ENCODE measurements at places on chromosomes 4 and X.

- DNase-seq = no peak
Observed at GRCh38 chr4:89158884-89159503, 47.7 kb downstream of the TIGD2 start.

GRCh38 chrX:46831765-46832327, 5.0 kb upstream of the RP2 start:
- no peak for DNase-seq

DNA sequence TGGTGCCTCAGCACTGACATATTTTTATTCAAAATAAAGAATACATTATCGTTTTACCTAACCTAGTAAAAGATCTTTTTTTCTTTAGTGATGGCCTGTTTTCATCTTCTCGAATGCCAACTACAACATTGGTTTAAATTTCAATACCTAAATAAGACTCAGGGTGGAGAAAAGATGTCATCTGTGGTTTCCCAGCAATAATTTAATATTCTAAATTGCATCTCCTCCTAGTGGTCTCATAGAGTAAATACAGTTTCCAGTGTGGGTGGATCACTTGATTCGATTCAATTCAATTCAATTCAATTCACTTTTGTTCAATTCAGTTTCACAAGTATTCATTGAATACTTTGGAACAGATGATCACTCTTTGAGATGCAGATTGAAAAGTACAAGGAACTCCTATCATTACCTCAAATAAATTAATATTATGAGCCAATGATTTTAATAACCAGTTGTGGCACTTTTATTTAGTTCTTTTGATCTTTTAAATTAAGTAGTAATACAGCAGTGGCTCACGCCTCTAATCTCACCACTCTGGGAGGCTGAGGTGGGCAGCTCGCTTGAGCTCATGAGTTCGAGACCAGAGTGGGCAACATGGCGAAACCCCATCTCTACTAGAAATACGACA, 427.2 kb downstream of the FAT4 start:
- no peak for DNase-seq

DNA sequence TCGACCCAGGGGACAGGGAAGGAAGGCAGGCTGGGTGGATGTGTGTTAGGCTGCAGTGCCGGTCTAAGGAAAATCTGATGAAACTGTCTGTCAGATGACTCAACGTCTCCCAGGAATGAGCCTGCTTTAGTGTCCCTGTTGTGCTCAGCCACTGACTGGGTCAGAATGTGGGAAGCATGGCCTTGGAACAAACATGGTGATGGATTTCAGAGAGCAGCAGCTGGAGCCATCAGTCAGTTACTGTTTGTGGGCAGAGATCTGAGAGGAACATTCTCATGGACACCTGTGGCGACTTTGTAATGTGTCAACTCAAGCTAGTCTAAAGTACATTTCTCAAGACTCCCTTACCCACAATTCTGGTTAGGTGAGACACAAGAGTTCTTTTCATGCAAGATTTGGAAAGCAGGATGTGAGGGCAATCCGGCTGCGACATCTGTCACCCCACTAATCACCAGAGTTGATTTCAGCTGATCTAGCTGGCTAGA, 63.2 kb downstream of the ANAPC10 start:
- no peak for DNase-seq

DNA sequence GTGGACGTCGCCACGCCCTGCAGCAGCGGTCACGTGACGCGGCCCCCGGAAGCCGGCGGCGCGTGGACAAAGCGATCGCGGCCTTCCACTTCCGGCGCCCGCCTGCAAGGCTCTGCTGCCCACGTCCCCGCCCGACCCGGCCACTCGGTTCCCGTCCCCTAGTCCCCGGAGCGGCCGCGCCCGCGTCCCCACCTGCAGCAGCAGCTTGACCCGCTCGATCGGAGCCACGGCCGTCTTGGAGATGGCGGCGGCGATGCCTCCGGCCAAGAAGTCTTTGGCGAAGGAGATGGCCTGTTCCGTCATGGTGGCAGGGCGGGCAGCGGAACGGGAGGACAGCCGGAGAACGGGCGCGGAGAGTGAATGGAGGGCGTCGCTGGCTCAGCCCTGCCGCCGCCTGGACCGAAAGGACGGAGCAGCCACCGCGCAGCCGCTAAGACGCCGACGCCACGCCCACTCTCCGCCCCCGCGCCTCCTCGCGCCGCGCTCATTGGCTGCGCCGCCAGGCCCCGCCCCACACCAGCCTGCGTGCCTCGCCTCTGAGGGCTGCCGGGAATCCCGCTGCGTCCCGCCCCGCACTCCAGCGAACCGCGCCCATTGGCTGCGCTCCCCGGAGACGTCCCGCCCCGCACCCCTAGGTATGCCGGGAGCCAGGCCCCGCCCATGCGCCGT, at the start of gene SLC25A6:
Gene SLC25A6 (minus strand): TSS at position 407 of the 669 bp plus-strand sequence. CDS start 104 bp downstream, at position 303.
- peak; percentile 100 for DNase-seq

- no peak for DNase-seq
Observed at GRCh38 chr4:71266090-71266794, 72.6 kb upstream of the SLC4A4 start.

DNA sequence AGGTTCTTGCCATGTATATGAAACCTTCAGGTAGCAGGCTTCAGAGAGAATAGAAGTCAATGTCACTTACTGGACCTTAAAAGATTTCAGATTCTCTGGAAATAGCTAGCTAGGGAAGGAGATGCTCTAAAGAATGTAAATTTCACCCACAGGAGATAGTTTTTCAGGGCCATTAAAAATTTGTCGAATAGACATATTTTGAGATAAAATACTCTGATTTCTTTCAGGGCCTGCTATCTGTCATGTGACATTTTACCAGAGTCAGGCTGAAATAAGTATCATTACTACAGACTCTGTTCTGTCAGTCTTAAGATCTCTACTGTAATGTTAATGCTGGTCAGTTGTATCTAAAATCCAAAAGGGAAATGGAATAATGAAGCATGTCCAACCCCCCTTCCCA, 15.7 kb upstream of the IL15 start:
- no peak for DNase-seq

DNA sequence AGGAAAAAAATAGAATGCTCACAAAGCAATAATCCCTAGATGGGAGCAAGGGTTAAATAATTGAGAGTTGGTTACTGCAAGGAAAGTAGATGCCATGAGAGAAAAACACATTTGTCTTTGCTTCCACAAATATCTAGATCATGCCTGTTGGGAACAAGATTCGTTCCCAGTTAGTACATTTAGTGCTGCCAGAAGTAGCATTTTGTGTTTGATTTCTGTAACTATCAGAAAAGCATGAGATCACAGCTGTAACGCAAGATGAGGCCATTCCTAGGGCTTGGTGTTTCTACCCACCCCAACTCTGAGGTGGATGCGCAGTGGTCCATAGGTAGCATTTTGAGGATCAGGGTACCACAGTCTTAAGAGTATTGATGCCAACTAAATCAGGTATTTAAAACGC, 20.4 kb upstream of the PDK3 start:
- no peak for DNase-seq

DNA sequence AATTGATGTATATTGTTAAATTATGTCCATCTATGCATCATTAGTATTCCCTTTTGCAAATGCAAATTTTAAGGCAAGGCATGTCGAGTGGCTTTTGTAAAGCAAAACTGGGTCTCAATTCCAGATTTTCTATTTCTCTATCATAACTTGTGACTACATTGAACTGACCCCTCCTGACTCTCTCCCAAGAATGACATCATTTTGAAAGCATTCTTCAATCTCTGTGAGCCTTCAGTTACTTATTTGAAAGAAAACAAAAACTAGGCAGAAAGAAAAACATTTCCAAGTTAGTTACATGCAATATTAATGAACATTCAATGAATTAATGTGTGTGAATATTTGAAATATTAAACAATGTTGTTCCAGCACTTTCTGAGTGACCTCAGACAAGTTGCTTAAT, 314.3 kb upstream of the CLNK start:
- DNase-seq = no peak

GRCh38 chrX:110938977-110939732, 143.5 kb upstream of the CHRDL1 start:
- DNase-seq = no peak

DNA sequence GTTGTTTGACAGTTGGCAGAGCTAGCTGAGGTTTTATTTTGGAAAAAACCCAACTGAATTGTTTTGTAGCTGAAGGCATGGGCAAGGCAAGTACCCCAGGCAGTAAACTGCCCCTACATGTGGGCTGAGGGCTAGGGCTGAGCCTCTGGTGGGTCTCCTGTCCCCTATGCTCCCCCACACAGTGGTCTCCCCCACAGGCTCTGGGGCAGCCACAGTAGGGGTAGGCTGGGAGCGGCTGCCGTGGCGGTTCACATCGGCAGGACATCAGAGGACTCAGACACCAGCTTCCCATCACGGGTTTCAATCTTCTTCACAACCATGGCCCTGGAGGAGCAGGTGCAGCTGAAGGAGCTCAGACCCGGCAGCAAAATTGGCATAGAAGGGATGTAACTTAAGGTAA, 10.7 kb upstream of the ALAS2 start:
- DNase-seq = no peak

DNA sequence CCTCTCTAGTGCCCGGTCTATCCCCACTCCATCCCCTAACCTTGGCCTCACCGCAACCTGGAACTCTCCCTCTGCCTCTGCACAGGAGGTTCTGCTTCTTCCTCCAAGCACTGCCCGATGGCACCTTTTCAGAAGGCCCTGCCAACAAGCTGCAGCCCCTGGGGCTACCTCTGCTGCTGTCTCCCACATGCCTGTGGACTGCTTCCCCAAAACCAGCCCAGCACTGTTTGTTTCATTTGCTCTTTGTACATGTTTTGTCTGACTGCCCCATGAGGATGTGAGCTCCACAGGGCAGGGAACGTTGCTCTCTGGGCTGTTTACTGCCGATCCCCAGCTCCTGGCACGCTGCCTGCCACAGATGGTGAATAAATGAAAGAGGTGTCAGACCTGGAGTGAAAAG, 85.4 kb downstream of the INTS6L start:
- DNase-seq = no peak

GRCh38 chr4:108850219-108850649, 87.4 kb upstream of the ETNPPL start:
- DNase-seq = no peak

GRCh38 chrX:9293051-9293496, 171.8 kb upstream of the TBL1X start:
- no peak for DNase-seq

DNA sequence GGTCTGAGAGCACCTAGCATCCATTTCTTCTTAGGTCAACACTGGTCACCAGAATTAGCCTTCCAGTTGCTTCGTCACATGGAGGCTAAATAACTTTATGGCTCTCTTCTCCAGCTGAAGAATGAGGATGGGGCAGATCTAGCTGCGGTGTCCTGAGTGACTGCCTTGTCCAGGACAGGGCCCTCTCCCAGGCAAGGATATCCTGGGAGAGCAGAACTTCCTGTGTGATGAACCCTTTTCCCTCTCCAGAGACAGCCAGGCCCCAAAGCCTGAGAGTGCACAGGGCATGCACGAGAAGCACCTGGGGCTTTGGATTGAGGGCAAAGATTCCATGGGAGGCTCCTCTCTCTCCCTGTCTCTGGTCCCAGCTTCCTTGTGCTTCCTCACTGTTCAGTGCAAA, 108.2 kb upstream of the MAMLD1 start:
- DNase-seq = no peak

GRCh38 chr4:80465238-80465637, 129.7 kb downstream of the CFAP299 start:
- DNase-seq = no peak

GRCh38 chr4:48436318-48436717, 46.8 kb upstream of the SLC10A4 start:
- no peak for DNase-seq

GRCh38 chr4:152700151-152700550, 20.4 kb upstream of the TMEM154 start:
- DNase-seq = no peak

DNA sequence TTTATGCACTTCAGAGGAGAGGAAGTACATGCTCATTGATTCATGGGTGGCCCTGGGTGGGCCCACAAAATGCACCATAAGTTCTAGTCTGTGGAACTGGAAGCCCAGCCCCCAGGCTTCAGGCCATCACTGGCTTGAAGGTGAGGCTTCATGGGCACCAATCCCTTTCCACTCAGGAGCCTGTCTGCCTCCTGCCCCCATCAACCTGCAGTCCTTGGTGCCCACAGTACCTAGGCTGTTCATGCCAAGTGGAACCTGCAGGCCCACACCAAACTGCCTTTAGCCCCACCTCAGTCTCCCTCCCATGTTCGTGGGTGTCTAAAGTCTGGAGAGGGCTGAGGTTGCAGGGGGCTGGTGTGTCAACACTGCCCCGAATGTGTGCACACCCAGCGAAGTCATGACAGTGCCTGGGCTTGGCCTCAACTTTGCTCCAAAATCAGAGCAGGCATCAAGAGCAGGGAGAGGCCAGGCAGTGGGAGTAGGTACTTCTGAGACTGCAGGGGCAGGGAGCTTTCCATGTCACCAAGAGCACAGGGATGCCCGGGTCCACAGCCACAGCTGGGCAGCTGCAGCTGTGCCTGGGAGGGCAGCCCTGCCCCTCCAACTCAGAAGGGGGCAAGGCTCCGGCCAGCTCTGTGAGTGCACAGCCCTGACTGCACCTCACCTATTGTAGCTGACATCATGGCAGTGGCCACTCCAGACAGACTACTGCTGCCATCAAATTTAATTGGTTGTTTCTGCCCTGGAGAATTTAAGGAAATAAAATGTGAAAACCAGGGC, 1250.4 kb upstream of the IGFBP7 start:
- no peak for DNase-seq

- DNase-seq = peak; percentile 14
Observed at GRCh38 chrX:16785247-16786138, 773 bp upstream of the TXLNG start.

DNA sequence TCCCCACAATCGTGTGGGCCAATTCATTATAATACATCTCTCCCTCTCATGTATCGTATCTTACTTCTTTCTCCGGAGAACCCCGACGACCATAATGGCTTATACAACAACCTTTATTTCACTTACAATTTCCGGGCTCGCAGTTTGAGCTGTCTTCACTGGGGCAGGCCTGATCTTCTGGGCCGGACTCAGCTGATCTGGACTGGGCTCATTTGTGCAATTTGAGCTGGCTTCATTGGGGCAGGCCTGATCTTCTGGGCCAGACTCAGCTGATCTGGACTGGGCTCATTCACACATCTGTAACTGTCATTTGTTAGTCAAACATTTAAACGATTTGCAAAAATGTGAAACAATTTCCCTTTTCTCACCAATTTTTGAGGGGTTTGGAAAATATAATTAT, 171.5 kb upstream of the FRG1 start:
- DNase-seq = no peak

GRCh38 chr4:98573791-98574190, 84.6 kb downstream of the TSPAN5 start:
- DNase-seq = no peak

- no peak for DNase-seq
Observed at GRCh38 chr4:109921384-109921808, 8.7 kb downstream of the EGF start.

DNA sequence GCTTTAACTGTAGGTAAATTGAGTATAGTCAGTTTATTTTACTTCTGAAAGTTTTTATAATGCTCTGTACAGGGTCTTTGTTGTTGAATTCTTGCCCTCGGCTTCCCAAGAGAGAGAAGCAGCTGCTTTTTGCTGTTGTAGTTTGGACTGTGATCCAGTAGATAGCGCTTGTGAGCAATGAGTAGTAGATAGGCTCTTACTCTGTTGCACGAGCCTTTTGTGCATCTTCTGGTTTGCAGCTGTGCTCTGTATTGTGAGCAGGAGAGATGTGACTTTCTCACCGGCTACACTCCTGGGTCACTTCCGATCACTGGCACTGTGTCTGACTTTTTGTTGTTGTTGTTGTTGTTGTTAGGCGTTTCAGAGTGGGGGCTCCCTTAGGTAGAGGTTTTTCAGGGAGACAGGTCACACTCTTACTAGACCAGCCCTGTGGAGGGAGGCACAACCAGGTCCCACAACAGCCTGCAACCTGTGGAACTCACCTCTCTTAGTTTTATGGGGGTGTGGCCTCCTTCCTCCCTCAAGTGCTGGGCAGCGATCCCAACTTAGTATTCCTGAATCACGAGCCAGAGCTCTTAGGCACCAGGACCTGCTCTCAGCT, 822.1 kb upstream of the GALNTL6 start:
- no peak for DNase-seq

All from activated B cell treated with CpG ODN at 0.5 μM for 24 hours (primary cell).